ENCODE measurements at places on chromosomes 12 and 14.

DNA sequence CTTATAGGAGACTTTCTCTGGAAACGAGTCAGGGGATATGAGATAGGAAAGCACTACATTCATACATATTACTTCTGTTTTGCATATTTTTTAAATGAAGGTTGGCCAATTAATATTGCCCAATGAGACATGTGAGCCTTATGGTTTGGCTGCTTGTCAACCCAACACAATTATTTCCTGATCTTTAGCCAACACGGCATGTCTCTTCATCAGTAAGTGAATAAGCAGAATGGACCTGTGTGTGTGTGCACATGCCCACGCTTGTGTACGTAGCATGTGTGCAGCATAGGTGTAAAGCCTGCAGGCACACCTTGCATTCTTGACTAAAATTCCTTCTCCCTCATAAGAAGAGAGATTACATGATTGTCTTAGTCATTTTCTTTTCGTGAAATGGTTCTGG is 88.3 kb downstream of the STON2 start:
- no peak for DNase-seq

DNA sequence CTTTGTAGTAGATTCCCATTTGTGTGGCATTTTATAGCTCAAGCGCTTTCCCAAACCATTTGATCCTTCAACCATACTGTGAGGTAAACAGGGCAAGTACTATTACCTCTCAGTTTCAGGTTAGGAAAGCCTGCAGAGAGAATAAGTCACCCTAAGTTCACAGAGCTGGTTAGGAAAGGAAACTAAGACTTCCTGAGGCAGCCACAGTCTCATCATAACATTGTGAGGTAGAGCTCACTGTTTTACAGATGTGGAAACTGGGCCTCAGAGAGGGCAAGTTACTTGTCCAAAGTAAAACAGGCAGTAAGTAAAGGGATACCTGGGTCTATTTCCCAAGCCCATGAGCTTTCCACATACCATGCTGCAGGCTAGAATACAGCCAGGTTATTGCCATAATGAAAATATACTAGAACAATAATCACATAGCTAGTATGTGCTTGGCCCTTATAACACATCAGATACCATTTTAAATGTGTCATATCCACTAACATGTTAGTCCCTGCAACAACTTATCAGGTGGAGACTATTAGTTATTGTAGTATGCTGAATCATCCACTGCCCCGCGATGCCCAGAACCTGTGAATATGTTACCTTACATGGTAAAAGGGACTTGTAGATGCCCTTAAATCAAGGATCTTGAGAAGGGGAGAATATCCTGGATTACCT is 150.9 kb upstream of the GRIP1 start:
- DNase-seq, result no peak

DNA sequence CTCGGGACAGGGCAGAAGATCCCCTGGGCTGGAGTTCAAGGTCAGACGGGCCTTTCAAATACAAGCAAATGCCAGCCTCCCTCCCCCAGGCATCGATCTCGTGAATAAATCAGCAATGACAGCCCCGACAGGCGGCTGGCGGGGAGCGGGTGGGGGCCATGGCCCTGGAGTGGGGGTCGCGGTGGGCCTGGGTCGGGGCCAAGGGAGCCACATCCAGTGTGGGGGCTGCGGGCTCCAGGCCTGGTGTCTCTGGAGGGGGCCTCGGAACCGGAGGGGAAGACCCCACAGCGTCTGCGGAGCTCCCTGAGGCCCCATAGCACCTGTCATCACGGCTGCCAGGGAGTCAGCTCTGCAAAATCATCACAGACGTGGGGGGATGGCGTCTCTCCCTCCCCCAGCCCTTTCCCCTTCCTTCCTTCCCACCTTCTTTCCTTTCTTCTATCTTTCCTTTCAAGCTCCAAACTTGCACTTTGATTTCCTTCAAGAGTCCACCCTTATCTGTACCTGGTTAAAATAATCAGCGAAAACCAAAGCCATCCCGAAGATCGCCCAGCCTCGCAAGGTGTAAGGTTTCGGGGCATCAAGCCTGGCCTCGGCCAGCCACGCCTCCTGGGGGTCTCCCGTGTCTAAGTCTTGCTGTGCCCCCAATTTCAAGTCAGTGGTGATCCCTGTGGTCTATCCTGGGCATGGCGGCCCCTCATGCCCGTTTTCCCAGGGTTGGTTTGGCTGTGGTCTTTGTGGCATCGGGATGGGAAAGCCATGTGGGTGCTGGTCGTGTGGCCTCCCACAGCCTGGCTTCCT is 92.1 kb downstream of the NOC4L start:
- no peak for DNase-seq

GRCh38 chr12:90112666-90113065 is 404.0 kb upstream of the ATP2B1 start:
- no peak for DNase-seq

- DNase-seq, result no peak
Measured at GRCh38 chr12:13339091-13339490, 142.6 kb downstream of the EMP1 start.

GRCh38 chr14:24353559-24354481 is 14.0 kb upstream of the RIPK3 start:
- DNase-seq, result no peak

- DNase-seq, result no peak
Measured at GRCh38 chr12:102740141-102740955, 176.7 kb downstream of the PAH start.

DNA sequence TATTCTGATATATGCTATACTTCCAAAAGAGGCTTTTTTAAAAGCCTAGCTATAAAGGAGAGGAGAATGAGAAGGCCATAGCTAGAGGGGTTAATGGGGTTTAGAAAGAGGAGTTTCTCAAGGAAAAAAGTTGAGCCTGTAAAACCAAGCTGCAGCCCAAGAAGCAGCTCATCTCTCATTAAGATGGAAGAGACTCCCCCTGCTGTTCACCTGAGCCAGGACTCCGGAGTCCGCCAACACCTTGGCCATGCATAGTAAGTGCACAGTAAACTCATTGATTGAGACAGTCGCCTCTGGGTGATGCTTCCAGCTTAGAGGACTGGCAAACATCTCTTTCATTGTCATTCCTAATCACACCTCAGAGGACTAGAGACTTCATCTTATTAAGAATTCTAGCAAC is 46.2 kb downstream of the ANO2 start:
- DNase-seq, result no peak

- DNase-seq, result no peak
Measured at GRCh38 chr14:54792288-54792687, 110.3 kb downstream of the GCH1 start.

DNA sequence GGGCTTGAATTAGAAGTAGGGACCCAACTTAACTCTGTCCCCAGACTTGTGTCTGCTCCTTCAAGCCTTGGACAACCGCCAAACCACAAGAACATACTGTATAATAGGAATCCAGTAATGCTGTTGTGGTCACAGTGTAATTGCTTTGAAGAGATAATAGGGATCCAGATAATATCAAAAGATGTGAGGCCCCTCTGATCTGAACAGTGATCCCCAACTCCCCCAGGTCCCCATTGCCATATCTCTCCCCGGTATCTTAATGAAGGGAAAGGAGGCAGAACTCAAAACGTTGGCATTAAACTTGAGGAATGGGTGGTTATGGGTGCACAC is 8.5 kb upstream of the PLEKHH1 start:
- no peak for DNase-seq

DNA sequence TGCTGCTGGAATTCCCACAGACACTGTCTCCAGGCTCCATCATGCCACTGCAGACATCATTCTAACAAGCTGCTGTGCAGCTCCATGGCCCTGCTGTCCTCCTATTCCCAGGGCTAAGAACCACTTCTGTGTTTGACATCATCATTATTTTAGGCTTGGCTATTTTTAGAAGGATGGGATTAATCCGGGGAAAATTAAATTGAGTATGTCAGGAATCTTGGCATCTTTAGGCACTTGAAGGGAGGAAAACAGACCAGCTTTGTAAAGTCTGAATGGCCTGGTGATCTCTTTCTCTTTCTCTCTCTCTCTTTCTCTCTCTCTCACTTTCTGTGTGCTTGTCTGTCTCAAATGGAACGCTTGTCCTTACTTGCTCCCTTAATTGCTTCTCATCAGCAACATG is 568.3 kb upstream of the FLRT2 start:
- no peak for DNase-seq

GRCh38 chr14:61563162-61563511 is 132.2 kb upstream of the HIF1A start:
- DNase-seq, result no peak

- DNase-seq, result no peak
Measured at GRCh38 chr12:26334621-26335124, 139.3 kb downstream of the SSPN start.

GRCh38 chr12:49022558-49023178 is 4.1 kb upstream of the PRKAG1 start:
- no peak for DNase-seq

- no peak for DNase-seq
Measured at GRCh38 chr12:24991209-24992049, 42.5 kb upstream of the BCAT1 start.

DNA sequence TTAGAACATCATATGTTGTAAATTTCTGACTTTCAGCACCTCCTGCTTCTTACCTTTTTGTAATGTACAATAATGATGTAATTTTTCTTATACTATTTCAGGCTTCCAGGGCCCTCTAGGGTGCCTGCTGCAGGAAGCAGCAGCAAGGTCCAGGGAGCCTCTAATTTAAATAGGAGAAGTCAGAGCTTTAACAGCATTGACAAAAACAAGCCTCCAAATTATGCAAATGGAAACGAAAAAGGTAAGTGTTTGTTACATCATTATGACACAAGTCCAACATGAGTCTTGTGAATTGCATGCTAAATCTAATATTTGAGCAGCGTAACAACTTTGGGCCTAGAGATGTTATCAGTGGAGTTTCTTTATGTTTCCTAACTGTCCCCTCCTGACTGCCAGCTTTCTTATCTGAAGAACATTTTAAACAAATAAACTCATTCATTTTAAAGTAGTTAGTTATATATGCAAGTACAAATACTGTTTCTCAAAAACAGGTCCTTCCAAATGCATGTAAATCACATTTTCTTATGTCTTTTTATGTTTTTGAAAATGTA is 167.6 kb downstream of the NAV3 start:
- no peak for DNase-seq

DNA sequence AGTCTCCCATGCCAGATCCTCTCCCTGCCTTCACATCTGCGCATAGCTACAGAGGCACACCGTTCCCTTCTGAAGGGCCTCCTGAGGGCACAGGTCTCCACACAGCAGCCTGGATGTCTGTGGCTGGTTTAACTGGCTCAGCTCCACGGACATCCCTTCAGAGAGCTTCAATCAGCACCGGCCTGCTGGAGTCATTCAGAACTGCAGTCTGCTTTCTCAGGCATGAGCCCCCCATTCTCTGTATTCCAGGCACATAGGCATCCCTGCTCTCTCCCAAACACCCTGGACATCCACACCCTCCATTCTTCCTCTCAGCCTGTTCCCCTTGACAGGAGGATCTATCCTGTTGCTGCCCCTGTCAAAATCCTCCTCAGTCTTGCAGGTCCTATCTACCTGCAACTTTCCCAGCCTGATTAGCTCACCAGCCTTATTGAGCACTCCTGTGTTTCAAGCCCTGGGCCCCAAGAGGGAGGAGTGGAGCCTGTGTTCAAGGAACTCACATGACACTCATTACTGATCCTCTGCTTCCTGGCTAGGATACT is 2.9 kb upstream of the DHRS2 start:
- DNase-seq, result no peak

DNA sequence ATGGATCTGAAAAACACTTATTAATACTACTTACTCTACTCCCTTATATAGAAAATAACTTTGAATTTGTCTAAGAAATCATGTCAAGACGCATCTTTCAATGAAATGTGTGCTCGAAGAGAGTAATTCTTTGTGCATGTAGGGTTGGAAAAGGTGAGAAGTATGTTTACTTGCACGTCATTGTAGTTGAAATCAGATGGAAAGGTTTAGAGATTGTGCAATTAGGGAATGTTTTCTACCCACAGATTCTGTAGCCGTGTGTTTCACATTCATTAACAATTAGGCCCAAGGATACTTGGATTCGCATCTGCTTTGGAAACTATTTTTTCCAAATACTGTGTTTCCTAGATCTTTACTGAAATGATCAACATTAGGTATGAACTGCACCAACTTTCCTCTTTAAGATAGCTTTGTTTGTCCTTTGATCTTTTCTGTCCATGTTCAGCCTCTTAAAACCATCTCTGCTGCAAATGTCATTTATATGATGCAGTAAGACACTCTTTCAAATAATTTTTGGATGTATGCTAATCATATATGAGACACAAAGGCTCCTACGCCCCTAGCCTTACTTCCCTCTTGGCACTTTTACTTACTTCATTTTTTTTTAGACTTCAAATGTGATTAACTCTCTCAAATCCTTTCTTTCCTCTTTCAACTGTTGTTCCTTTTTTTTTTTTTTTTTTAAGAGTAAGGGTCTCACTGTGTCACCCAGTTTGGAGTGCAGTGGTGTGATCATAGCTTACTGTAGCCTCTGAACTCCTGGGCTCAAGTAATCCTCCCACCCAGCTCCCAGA is 58.0 kb upstream of the PSMA6 start:
- no peak for DNase-seq

DNA sequence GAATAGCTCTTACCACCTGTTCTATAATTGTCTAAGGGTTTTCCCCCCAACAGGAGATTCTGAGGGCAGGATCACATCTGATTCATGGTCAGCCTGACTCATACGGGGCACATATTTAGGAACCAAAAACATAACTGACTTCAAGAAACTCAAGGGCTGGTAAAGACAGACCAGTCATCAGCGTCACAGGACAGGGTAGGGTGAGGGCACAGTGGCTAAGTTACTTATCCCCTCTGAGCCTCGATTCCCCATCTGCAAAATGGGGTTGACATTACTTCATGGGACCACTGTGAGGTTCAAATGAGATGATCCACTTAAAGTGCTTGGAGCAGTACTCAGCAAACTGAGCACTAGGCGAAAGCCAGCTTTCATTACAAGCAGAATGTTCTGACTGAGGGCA is 606 bp downstream of the CINP start:
- DNase-seq, result no peak

GRCh38 chr12:6684609-6685008 is 4.6 kb downstream of the ZNF384 start:
- DNase-seq, result no peak

DNA sequence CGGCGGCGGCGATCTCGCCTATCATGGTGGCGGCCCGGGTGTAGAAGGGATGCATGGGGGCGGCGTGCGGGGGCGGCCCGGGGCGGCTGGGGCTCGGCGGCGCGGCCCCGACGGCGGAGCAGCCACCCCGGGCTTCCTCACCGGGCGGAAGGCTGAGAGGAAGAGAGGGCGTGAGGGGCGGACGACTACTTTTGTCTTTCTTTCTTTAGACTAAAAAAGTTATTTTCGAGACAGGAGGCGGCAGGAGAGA is 240 bp downstream of the BTG1 start:
- DNase-seq, result no peak

DNA sequence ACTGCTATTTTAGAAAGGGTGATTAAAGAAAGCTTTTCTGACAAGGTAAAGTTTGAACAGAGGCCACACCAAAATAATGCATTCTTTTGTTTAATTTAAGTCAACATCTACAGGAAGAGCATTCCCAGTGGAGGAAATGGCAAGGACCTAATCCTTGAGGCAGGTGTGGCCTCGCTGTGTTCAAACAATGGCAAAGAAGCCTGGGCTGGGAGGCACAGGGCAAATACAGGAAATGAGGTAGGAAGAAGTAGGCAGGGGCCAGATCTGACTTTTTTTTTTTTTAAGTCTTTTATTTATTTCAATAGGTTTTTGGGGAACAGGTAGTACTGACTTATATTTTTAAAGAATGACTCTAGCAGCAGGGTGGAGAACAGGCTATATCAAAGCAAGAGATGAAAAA is 53.5 kb downstream of the ARMH4 start:
- DNase-seq, result no peak

GRCh38 chr12:7966563-7966962 is 30.6 kb upstream of the SLC2A3 start:
- no peak for DNase-seq
